Mesenchymal stem cell (in vitro differentiated cells and primary cell): ENCODE measurements at places on chromosomes 4 and X.

DNA sequence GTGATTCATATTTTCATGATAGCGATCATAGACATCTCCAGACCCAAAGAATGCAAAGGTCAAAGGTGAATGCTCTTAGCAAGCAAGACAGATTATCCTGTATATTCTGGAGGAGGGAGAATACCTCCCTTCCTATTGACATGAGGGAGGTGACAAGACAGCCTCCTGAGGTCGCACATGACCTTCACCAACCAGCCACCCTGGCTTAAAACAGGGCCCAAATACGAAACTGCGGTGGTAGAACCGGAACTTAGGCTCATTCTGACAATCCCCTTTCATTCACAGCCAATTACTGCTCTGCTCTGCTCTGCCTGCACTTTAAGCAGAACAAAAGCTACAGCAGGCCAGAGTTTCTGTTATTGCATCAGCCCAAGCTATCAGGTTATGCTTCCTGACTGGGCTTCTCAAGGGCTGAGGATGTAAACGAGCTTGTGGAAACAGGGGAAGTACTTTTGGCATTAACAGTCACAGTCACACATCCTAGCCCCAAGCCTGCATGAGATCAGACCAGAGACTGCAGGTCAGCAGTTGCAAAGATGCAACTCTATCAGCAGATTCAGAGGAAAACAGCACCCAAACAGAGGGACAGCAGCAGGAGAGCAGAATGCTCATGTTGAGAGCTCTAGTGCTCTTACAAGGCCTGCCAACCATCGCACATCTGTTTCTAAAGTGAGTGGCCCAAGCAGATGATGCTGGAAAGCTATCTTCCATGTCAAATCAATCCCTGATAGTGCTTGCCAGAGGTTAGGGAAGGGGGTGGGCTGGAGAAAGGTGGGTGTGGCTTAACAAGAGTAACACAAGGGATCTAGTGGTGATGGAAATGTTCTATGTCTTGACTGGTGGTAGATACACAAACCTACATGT is 51.3 kb upstream of the MAP3K15 start:
- no peak overlapping the region for H3K4me3 ChIP-seq
- no peak overlapping the region for H3K27ac ChIP-seq
- peak; percentile 57 for DNase-seq
- H3K27me3 ChIP-seq = no peaks in the 10 kb centered on the region
- peaks cover 7% of the 10 kb centered on the region for H3K4me1 ChIP-seq

GRCh38 chrX:21764008-21764407 is 6.1 kb upstream of the SMPX start:
- H3K27me3 ChIP-seq = no peaks in the 10 kb centered on the region
- no peaks in the 10 kb centered on the region for H3K36me3 ChIP-seq
- H3K4me3 ChIP-seq = no peak overlapping the region
- H3K27ac ChIP-seq = no peak overlapping the region

DNA sequence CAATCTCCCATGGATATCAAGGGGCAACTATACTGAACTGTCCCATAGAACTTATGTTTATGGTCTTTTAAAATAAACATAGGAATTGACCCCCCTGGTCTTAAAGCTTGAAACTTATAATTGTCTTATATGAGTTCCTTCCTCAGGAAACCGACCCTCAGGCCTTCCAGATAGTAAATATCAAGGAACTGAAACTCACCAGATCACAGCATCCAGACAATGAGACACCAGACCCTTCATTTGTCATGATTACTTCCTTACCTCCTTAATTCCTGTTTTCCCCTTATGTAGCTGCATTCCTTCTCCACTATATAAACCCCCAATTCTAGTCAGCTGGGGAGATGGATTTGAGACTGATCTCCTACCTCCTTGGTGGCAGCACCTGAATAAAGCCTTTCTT is 94.8 kb upstream of the GRPR start:
- no peak overlapping the region for H3K27ac ChIP-seq
- H3K27me3 ChIP-seq = no peaks in the 10 kb centered on the region
- no peak overlapping the region for H3K4me3 ChIP-seq
- no peak for DNase-seq

- no peaks in the 10 kb centered on the region for H3K36me3 ChIP-seq
- peaks cover 3% of the 10 kb centered on the region for H3K27me3 ChIP-seq
- no peak overlapping the region for H3K27ac ChIP-seq
- no peaks in the 10 kb centered on the region for H3K4me1 ChIP-seq
- DNase-seq = no peak
- H3K4me3 ChIP-seq = no peak overlapping the region
Observed at GRCh38 chr4:15294202-15294601, 133.6 kb upstream of the C1QTNF7 start.

DNA sequence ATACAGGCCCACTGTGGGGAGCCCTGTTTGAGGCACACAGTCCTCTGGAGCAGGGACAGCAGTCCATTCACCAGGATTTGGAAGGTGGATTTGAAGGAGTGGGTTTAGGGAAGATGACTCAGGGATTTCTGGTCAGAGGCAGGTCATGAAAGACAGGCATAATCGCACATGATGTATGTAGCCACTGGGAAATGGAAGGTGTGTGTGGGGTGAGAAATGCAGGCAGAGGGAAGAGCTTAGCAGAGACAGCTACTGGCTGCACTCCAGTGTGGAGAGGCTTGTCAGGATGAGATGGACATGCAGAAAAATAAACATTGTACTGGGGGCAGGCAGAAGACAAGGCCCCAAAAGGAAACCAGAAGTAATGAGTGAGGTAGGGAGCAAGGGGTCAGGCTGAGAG is 85.2 kb upstream of the STS start:
- H3K27me3 ChIP-seq = no peaks in the 10 kb centered on the region
- peaks cover 3% of the 10 kb centered on the region for H3K36me3 ChIP-seq
- peaks cover 1% of the 10 kb centered on the region for H3K4me1 ChIP-seq
- no peak overlapping the region for H3K4me3 ChIP-seq
- peak; percentile 16 for DNase-seq

DNA sequence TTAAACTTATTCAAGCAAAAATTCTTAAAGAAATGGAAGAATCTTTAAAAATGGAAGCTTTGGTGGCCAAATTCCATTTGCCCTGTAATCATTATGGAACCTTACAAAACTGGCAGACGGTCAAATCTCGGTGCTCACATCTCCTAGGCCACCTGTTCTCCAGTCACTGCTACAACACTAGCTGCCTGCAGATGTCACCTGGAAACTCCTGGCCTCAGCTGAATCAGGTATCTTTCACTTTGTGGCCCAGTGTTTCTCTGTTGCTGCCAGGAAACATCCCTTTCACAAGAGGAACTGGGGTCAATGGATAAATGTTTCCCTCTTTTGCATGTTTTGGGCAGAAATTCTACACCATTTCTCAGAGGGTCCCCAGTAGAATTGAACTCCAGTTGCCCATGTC is 4.2 kb upstream of the CXCL3 start:
- H3K27ac ChIP-seq = no peak overlapping the region
- no peak for DNase-seq
- H3K27me3 ChIP-seq = no peaks in the 10 kb centered on the region
- peaks cover 3% of the 10 kb centered on the region for H3K4me1 ChIP-seq
- H3K36me3 ChIP-seq = no peaks in the 10 kb centered on the region

DNA sequence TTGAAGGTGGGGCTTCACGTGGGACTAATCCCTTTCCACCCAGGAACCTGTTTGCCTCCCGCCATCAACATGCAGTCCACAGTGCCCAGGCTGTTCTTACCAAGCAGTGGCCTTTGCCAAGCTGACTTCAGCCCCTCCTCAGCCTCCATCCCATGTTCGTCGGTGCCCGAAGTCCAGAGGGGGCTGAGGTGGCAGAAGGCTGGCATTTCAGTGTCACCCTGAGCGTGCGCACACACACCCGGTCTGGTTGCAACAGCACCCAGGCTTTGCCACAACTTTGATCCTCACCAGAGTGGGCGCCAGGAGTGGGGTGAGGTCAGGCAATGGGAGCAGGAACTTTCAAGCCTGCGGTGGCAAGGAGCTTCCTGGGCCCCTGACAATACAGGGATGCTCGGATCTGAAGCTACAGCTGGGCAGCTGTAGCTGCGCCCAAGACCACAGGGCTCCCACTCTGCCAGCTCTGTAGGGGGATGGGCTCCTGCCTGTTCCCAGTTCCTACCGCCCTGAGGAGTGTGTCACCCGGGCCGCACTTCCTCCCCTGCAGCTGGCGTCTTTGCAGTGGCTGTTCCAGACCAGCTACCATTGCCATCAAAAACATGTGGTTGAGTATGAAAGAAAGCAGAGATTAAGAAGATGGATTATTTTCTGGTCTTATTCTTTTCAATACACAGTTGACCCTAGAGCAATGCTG is 428.0 kb downstream of the EPHA5 start:
- H3K4me1 ChIP-seq = no peaks in the 10 kb centered on the region
- H3K4me3 ChIP-seq = no peak overlapping the region
- DNase-seq = no peak
- no peaks in the 10 kb centered on the region for H3K36me3 ChIP-seq
- no peaks in the 10 kb centered on the region for H3K27me3 ChIP-seq
- H3K27ac ChIP-seq = no peak overlapping the region

DNA sequence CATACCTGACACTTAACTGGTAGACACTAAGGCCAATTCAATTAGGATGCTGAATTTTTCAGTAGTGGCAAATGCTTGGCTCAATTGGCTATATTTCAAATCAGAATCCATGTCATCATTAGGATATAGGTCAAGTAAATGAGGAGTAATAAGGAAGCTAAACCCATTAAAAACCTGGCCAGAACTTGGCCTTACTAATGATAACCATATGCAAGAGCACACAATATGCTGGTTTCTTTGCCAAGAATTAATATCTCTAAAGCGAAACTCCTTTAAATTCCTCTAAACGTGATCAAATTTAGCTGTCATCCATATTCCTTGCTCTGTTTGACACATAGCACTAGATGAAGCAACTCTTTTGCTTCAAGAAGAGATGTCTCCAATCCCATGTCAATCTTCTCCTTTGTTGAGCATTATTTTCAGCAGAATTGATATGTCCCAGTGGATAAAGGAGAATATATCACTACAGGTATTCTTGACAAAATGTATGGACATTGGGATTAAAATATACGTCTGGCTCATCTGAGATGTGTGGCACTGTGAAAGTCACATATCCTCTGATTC is 206.1 kb upstream of the ANKRD50 start:
- H3K4me3 ChIP-seq = no peak overlapping the region
- no peak overlapping the region for H3K27ac ChIP-seq
- H3K4me1 ChIP-seq = no peaks in the 10 kb centered on the region
- DNase-seq = no peak
- no peaks in the 10 kb centered on the region for H3K36me3 ChIP-seq
- H3K27me3 ChIP-seq = no peaks in the 10 kb centered on the region

DNA sequence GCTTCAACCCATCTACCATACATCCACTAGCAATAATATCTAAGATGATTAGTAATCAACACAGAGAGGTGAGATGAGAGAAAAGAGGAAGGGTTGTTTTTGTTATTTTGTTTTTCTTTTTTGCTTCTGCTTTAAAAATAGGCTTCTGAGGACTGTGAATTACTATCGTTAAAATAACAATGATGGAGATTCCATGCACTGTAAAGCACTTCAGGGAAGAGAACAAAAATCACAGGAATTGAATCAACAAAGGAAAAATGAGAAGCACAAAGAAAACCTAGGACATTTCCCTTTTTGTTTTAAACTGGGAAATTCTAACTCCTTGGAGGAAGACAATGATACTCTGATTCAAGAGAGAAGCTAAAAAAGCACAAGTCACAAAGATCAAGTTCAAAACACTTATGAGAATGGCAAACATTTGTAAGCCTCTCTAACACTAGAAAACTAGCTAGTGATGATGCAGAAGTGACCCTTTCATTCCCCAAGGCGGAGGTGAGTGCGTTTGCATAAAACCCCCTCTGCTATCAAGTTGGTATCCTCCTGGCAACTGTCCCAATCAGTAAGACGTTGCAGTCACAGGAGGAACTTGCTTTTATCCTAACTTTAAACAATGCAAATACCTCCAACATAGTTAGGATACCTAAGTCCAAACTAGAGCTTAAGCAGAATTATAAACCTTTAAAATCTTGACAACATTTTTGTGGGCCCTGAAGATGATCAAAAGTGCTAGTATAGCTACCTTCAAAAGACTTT is 308.5 kb downstream of the CAMK2D start:
- H3K4me1 ChIP-seq = peaks cover 2% of the 10 kb centered on the region
- peak; percentile 53 for DNase-seq
- peak overlapping the region; percentile 38 for H3K27ac ChIP-seq
- no peak overlapping the region for H3K4me3 ChIP-seq

- no peak overlapping the region for H3K4me3 ChIP-seq
- H3K27me3 ChIP-seq = no peaks in the 10 kb centered on the region
- H3K27ac ChIP-seq = no peak overlapping the region
- no peaks in the 10 kb centered on the region for H3K36me3 ChIP-seq
- no peaks in the 10 kb centered on the region for H3K4me1 ChIP-seq
Observed at GRCh38 chr4:155140889-155141288, 67.5 kb upstream of the NPY2R start.

DNA sequence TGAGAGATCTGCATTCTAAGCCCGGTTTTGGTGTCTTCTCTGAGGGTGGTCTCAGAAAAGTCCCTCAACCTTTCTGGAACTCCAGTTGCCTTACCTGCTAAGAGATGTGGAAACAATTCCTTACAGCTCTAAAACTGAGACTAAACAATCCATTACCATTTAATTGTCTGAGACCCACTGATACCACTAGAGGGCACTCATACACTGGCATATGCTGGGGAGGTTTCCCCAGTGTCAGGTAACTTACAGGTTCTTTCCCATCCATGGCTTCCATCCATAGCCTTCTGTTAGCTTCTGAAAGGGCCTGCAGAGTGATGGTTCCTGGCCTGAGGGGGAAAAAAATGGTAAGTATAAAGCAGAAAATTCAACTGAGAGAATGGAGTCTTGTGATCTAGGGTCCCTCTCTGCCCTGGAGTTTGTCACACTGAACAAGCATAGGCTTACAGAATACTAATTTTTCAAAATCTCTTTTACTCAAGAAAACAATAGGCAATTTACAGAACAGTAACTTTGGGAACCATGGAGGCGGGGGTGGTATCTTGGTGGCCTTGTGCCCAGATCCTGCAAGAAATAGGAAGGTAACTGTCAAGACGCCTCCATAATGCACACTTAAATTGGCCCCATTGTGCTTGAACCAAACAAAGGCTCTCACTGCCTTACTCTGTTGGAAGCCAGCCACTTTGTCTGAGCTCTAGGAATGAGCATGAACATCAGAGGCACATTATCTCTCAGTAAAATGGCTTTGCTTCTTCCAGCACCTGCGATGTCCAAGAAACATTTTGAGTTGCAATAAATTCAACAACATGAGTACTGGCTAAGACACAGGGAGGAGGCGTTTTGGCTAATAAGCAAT is 236.1 kb downstream of the OPHN1 start:
- H3K4me3 ChIP-seq = no peak overlapping the region
- H3K27ac ChIP-seq = no peak overlapping the region
- H3K27me3 ChIP-seq = peaks cover 33% of the 10 kb centered on the region
- no peaks in the 10 kb centered on the region for H3K4me1 ChIP-seq
- DNase-seq = peak; percentile 49

GRCh38 chr4:170030121-170030520 is 3.9 kb upstream of the MFAP3L start:
- H3K36me3 ChIP-seq = no peaks in the 10 kb centered on the region
- no peak overlapping the region for H3K27ac ChIP-seq
- peaks cover 11% of the 10 kb centered on the region for H3K4me1 ChIP-seq
- H3K4me3 ChIP-seq = no peak overlapping the region
- no peak for DNase-seq

GRCh38 chr4:78058591-78059523 is 1.7 kb downstream of the FRAS1 start:
- no peaks in the 10 kb centered on the region for H3K36me3 ChIP-seq
- H3K27ac ChIP-seq = peak overlapping the region; percentile 21
- no peaks in the 10 kb centered on the region for H3K27me3 ChIP-seq
- H3K4me3 ChIP-seq = peak overlapping the region; percentile 62
- DNase-seq = peak; percentile 36
- peaks cover 16% of the 10 kb centered on the region for H3K4me1 ChIP-seq

- H3K27me3 ChIP-seq = no peaks in the 10 kb centered on the region
- no peak overlapping the region for H3K4me3 ChIP-seq
- peaks cover 15% of the 10 kb centered on the region for H3K4me1 ChIP-seq
Observed at GRCh38 chr4:1873776-1874175, 2.6 kb downstream of the NSD2 start.

- no peak overlapping the region for H3K4me3 ChIP-seq
- peaks cover 70% of the 10 kb centered on the region for H3K27me3 ChIP-seq
- H3K4me1 ChIP-seq = no peaks in the 10 kb centered on the region
- no peaks in the 10 kb centered on the region for H3K36me3 ChIP-seq
Observed at GRCh38 chrX:153307276-153308178, 14.0 kb downstream of the PNMA6F start.
